ENCODE measurements at places on chromosomes 7 and 10. TPM values are rescaled to one million over a fixed set of nuclear protein-coding genes. Genes with fewer than 3 reads are reported as not detected.

FGFR2 gene
- total RNA-seq = 16.4 TPM

DNA sequence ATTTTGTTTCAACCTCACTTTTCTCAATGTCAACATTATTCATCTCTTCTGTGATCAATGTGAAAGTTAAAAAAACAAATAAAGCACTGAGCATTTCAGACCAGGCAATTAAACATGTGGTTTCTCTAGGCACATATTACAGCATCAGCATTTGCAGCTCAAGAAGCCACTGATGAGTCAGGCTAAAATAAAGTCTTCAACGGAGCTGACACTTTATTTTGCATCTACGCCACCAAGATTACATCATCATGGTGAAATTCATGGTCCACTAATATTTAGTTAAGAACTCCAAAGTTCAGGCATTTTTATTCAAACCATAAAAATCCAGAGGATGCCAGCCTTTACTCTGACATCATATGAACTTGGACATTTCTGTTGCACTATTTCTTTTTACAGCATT is 33.0 kb downstream of the MAGI2 start:
- DNase-seq = no peak

AFAP1L2 gene
- total RNA-seq = 7.9 TPM

CEP55 gene
- total RNA-seq = 1.1 TPM

CTAGE4 gene
- total RNA-seq = 0.29 TPM

- peak; percentile 67 for DNase-seq
Measured at GRCh38 chr7:139618482-139619366, 95.2 kb downstream of the CLEC2L start.

GRCh38 chr7:122161628-122162027 is 17.6 kb upstream of the AASS start:
- no peak for DNase-seq

ZNF467 gene
- total RNA-seq = 12.0 TPM

DNA sequence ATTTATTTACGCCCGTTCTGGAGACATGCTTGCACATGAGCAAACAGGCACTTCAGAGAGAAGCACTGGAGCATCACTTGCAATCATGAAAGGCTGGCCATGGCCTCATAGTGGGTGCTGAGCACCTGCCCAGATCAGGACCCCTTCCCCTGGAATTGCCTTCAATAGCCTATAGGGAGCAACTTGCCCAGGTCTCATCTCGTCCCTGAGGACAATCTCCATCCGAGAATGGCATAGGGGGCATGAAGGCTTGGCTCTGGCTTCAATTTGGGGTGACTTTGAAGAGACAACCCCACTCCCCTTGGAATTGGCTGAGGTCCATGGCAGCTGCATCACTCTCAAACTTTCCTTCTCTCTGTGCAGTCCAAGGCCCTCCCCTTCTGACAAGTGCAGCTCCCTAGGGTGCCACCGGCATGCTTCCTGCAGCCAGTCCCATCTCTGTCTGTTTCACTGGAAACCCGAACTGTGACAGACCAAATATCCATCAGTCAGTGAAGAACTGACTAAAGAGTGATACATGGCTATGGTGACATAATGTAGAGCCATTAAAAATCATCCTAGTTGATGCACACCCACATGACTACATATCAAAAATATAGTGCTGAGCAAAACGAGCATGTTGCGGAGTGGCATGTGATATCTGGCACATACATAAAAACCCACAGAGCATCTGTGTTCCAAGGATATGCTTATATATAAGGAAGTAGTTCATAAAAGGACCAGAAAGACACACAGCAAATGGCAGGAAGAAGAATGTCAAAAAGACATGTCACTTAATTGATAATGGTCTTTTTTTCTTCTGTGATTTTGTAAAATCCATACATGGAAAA is 12.4 kb downstream of the GDF2 start:
- peak; percentile 62 for DNase-seq

GRCh38 chr10:68992636-68993440 is 4.2 kb downstream of the KIFBP start:
- peak; percentile 81 for DNase-seq

BLNK gene
- total RNA-seq = 4.1 TPM

DNA sequence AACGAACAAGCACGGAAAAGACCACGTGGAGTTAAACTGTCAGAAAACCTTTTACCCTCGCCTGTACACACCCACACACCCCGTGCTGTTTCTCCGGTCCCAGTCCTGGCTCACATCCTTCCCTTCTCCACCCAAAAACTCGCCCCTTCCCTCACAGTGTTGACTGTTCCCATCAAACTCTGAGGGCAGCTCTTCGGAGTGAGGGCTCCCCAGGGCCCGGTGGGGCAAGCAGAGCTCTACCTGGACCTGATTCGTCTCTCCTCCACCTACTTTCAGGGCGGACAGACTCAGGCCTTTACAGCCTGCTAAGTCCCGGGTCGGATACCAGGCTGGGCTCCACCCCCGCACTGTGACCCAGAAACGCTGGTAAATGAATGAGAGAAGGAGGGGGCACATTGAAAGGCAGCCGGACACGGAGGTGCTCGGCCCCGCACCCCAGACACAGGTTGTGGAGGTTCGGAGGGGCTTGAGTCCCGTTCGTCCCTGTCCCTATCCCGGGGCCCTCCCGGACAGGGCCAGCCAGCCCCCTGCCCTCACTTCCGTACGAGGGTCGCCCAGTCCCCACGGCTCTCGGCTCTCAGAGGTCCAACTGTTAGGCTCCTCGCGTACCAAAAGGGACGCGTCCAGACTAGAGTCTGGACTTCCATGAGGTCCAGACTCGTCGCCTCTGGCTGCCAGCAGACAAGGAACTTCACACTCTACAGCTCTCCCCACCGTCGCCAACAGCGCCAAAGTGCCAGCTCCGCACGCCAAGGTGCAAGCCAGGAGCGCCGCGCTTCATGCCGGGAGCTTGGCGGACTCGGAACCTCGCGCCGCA is 31.7 kb upstream of the ASL start:
- DNase-seq = peak; percentile 86

- no peak for DNase-seq
Measured at GRCh38 chr7:154546946-154547587, 455.9 kb downstream of the PAXIP1 start.

AS3MT gene
- 1.2 TPM for total RNA-seq

DNA sequence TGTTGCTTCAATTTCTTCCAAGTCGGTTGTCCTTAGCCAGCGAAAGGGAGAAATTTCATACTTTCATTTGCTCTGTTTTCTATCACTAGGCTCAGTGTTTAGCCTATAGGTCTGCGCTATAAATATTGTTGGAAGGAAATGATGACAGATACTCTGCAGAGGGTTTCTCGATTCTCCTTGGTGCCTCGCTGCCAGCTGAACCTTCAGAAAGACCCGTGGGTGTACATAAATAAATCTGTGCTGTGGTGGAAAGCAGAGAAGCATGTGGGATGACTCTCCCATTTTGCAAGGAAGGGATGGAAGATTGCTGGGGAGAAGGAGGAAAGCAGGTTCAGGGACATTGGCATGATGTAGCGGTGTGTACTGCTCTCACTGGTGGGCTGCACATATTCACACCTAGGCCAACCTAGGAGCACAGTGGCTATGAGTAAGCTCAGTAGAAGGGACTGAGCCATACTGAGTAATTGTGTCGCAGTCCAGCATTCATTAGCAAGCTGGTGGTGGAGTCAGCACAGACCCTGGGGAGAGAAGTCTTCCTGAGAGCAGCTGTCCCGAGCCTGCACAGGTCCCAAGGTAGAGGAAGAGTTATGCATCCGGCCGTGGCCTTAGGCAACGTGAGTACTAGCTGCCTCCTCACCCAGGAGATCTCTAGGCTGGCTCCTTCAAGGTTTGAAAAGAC is 50.5 kb downstream of the PNLIPRP3 start:
- DNase-seq = no peak

- DNase-seq = no peak
Measured at GRCh38 chr7:143936087-143937009, 1.3 kb downstream of the OR2F2 start.

- DNase-seq = no peak
Measured at GRCh38 chr10:76644476-76644875, 993.1 kb downstream of the KCNMA1 start.
